ENCODE measurements at places on chromosomes 1 and 21.

- no peak for DNase-seq
Measured at GRCh38 chr21:25080661-25081060, 526.6 kb downstream of the MRPL39 start.

DNA sequence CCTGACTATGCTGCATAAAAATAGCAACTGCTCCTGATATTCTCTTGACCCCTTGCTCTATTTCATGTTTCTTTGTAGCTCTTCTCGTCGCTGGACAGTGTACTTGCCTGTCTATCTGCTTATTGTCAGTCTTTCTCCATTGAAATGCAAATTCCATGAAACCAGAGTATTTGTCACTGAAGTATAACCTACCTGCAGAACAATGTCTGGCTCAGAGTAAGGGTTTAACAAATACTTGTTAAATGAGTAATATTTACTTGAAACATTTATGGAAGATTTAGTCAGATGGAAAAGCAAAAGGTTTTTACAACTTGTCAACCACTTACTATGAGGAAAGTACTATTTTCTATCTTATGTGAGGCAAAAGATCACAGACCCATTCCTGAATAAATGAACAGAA is 19.9 kb upstream of the ERICH3 start:
- DNase-seq = no peak

DNA sequence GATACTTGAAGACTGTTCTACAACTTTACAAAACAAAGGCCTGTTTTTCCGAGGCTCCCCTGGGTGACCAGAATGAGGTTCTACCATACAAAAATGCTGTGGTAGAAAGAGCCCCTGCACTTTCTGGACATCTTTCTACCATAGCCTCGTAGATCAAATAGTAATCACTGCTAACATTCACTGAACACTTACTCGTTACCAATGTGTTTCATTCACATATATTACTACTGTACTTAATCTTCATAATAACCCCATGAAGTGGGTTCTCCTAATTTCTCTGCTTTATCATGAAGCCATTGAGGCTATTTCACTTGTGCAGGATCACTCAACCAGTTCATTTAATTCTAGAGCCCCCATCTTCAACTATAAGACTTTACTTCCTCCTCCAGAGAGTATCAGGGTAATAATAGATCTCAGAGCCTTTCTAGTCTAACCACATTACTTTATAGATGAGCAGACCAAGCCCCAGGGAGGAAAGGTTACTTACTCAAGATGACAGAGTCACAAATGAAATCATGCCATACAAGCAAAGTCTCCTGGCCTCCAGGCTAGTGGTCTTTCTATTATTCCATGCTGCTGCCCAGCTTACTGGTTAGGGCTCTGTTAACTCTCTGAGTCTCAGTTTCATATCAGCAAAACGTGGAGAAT is 46.7 kb upstream of the OSBPL9 start:
- DNase-seq = no peak

GRCh38 chr1:236917448-236917847 is 86.8 kb downstream of the MT1HL1 start:
- no peak for DNase-seq

- no peak for DNase-seq
Measured at GRCh38 chr1:67717876-67718275, 32.9 kb downstream of the GADD45A start.

GRCh38 chr1:56436912-56437417 is 142.4 kb downstream of the PLPP3 start:
- DNase-seq = no peak

DNA sequence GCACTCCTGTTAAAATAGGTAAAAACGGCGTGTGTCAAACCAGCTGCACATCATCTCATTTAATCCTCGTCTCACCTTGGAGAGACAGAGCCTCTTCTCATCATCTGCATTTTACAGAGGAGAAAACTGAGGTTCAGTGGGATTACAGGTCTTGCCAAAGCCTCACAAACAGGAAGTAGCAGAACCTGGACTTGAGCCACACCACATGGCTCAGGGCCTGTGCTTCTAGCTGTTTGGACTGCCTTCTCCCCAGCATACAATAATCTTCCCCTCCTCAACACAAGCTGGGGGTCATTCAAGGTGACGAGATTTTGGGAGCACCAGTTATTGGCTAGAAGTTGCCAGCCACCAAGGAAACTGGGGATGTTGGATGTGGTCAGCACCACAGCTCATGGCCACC is 167.9 kb upstream of the ZC3H12A start:
- no peak for DNase-seq

- no peak for DNase-seq
Measured at GRCh38 chr1:59033761-59034160, 249.9 kb upstream of the JUN start.

GRCh38 chr21:38243732-38244406 is 12.9 kb upstream of the KCNJ15 start:
- peak; percentile 32 for DNase-seq

- DNase-seq = no peak
Measured at GRCh38 chr21:36323032-36323431, 3.0 kb downstream of the MORC3 start.

- DNase-seq = no peak
Measured at GRCh38 chr1:161869291-161869690, 103.2 kb downstream of the ATF6 start.

GRCh38 chr21:33892853-33893252 is 22.8 kb downstream of the ATP5PO start:
- DNase-seq = no peak

- no peak for DNase-seq
Measured at GRCh38 chr1:19489996-19490395, 4.7 kb upstream of the CAPZB start.

- DNase-seq = no peak
Measured at GRCh38 chr1:50373532-50373931, 49.7 kb downstream of the DMRTA2 start.

GRCh38 chr1:207034998-207035397 is 2.4 kb upstream of the C1orf116 start:
- no peak for DNase-seq

DNA sequence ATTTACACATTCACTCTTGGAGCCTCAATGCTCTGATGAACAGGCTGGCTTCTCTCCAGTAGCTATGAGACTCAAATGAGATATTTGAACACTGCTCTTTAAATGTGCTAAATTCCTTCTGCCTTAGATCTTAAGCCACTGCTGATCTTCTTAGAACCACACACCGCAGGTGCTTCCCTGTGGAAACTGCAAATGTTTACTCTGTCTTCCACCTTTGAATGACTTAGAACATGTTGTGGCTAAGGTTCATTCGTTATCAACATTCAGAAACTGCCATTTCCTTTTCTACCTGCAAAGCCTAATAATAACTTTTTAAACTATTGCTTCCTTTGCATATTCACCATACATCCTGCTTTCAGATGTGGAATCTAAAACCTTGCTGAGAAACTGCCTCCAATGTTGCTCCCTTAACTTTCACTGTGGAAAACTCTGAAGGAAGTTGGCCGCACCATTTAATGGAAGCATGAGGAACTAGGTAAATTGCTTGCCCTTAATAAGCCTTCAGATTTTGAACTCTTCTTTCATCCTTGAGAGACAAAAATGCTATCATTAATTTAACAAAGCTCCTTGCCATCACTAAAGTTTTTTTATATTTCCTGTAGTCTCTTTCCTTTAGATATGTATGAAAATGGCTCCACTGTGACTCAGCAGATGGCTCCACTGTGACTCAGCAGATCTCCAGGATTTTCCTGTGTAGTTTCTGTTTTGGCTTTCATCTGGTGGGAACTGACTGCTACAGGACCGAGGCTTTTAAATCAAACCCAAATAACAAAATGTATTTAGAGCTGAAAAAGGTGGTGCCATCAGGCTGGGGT is 143.8 kb downstream of the TNFSF18 start:
- DNase-seq = no peak

DNA sequence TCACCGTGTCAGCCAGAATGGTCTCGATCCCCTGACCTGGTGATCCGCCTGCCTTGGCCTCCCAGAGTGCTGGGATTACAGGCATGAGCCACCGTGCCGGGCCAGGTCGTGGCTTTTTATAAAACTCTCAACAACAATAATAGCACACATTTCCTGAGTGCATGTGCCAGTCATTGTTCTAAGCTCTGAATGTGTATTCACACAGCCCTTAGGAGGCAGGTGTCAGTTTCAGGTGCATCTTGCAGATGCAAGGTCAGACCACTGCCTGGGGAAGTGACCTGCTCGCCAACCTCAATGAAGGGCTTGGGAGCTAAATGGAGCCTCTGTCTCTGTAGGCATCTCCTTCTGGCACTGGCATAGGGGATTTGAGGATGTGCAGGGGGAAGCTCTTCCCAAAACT is 1.6 kb upstream of the LEFTY2 start:
- no peak for DNase-seq

GRCh38 chr1:73832276-73833181 is 365.4 kb downstream of the LRRIQ3 start:
- no peak for DNase-seq

DNA sequence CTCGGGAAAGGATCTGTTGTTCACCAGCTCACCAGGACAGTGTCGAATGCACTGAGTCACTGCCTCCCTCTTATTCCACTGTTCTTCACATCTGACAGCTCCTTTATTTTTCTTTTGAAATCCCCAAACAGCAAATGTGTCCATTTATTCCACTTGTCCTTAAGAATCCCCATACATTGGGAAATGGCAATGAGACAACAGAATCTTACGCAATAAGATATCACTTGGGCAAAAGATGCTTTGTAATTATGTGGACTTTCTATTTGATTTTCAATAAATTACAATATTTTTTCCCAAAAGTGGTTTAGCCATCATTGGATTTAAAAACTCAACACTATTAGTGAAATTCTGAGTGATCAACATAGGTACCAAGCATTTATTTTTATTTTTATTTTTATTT is 3.7 kb downstream of the KRTAP20-2 start:
- no peak for DNase-seq

GRCh38 chr1:150642296-150642695 is 12.9 kb upstream of the ENSA start:
- no peak for DNase-seq

DNA sequence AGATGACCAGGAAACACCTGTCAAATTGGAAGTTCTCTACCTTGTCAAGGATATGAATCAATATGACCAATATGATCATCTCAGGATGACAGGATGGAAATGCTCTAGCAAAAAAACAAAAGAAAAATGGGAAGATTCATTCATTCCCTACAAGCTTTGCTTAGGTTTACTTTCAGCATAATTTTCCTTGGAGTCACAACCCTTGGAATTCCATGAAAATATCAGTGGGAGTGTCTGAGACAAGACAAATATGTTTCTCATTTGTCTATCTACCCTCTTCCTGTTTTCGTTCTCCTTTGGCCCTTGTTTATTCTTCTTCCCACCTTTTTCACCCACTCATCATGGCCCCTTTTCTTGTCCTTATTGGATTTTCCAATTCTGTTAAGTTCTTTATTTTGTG is 50.6 kb downstream of the COLGALT2 start:
- no peak for DNase-seq

- no peak for DNase-seq
Measured at GRCh38 chr1:59043796-59044195, 253.1 kb upstream of the FGGY start.

DNA sequence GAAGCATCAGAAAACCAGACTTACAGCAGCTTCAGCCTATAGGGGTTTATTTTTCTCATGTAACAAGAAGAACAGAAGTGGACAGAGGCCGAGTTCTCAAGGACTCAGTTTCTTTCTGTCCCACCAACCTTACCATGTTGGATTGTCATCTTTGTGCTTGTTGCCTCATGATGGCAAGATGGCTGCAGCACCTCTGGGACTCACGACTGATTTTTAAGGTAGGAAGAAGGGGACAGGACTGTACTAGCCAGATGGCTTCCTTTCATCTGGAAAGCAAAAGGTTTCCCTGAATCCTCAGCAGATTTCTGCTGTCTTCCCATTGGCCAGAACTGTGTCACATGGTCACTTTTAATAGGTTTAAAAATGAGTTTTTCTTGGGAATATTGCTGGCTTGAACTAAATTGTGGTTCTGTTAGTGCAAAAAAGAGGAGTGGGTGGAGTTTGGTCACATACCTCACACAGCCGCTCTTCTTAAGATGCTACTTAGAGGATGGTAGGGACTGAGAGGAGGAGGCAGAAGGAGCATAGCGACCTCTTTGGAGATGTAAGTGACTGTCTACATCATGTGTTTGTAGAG is 48.1 kb upstream of the ENAH start:
- DNase-seq = no peak

DNA sequence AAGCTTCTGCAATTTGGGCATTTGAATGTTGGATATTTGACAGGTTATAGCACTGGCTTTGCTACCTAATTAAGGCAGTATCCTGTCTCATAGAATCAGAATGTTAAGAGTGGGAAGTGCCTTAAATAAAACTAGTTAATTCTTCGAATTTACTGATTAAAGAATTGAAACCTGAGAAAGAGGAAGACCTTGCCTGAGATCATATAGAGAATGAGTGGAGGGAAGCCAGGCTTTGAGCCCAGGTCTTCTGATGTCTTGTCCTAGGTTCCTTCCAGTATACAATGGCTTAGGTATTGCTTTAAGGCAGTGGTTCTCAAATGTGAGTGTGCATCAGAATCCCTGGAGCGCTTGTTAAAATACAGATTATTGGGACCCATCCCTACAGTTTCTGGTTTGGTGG is 20.9 kb upstream of the SH3BGRL3 start:
- no peak for DNase-seq

- DNase-seq = no peak
Measured at GRCh38 chr1:931380-932172, 7.9 kb downstream of the SAMD11 start.

GRCh38 chr1:198600906-198601305 is 37.9 kb upstream of the PTPRC start:
- no peak for DNase-seq

DNA sequence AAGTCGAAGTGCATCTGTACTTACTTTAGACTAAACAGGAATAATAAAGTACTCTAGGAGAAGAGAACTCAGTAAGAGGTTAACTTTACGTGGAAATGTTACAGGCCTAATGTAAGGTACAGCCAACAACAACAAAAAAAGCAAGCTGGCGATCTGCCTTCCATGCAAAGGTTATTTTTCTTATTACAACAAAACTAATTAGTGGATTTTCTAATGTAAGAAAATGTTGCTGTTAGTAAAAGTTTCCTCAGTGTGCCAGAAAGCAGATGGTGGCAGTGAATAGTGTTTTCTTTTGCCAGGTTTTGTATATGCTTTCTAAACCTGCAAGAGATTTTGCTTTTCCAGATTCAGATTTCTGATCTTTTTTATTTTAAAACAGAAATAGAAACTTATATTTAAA is 179.2 kb downstream of the NFIA start:
- DNase-seq = no peak

DNA sequence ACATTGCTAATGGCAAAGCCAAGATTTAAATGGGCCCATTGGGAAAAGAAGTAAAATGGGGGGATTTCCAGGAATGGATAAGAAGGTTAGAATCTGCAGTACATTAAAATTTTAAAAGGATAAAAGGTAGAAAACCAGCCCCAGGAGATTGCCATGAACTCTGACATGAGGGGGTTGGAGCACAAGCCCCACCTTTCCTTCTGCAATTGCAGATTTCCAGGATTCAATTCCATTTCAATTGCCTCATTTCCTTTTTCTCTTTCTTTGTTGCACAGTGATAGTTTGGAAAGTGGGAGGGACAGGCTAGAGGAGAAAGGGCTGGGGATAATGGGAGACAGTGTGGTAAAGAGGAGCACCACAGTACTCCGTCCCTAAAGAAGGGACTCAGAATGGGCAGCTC is 238.5 kb upstream of the RAB4A start:
- DNase-seq = no peak

Measured in GM13977 (cell line).